Type B pancreatic cell (in vitro differentiated cells): ENCODE measurements at places on chromosomes 16 and 17.
A peak's percentile ranks its signal among the peaks of the same experiment; 100 is the strongest.

- H3K4me3 ChIP-seq = no peak overlapping the region
- no peak for DNase-seq
- no peaks in the 10 kb centered on the region for H3K36me3 ChIP-seq
- H3K27me3 ChIP-seq = no peaks in the 10 kb centered on the region
- H3K27ac ChIP-seq = no peak overlapping the region
- H3K4me1 ChIP-seq = no peaks in the 10 kb centered on the region
Observed at GRCh38 chr16:57725151-57725550, 10.4 kb upstream of the KATNB1 start.

DNA sequence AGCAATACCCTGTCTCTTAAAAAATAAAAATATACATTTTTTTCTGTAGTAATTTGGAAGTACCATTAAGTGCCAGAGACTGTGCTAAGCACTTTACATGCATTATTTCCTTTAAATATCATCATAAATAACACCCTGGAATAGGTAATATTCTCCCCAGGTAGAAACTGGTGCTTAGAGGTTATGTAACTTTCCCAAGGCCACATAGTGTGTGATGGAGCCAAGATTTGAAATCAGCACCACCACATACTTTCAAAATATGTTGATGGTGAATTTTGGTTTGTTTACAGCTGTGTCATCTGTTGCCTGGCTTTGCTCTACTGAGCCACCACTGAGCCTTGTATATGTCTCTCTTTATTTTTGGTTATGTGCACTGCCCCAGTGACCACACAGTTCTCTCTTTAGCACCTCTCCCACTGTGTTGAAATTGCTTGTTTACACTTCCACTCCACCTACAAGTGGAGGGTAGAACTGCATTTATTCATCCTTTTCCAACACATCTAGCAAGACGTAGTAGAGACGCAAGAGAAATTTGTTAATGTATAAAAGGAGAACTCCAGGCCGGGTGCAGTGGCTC, 19.0 kb upstream of the NBR1 start:
- peaks cover 16% of the 10 kb centered on the region for H3K36me3 ChIP-seq
- H3K27ac ChIP-seq = no peak overlapping the region
- no peaks in the 10 kb centered on the region for H3K27me3 ChIP-seq
- DNase-seq = peak; percentile 4
- no peaks in the 10 kb centered on the region for H3K4me1 ChIP-seq
- no peak overlapping the region for H3K4me3 ChIP-seq

DNA sequence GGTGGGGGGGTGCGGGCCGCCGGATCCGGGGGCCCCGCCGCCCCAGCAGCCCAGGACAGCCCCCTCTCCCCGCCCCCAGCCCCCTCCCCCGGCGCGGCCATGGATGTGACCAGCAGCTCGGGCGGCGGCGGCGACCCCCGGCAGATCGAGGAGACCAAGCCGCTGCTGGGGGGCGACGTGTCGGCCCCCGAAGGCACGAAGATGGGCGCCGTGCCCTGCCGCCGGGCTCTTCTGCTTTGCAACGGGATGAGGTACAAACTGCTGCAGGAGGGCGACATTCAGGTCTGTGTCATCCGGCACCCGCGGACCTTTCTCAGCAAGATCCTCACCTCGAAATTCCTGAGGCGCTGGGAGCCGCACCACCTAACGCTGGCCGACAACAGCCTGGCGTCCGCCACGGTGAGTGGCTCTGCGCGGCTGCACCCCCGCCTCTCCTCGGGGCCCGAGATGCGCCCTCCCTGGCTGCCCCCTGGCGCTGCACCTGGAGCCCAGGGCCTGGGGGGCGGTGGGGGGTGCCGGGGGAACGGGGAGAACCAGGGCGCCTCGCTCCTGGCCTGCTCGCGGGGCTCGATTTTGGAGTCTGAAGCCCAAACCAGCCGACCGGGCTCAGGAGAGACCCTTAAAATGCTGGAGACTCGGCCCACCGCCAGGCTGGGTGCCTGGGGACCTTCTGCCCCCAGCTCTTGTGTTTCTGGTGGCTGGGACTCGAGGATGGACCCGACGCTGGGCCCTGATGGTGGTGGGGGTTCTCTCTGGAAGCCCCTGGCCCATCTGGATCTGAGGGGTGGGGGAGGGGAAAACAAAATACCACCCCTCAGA, 744 bp downstream of the CMIP start:
- H3K27me3 ChIP-seq = peaks cover 9% of the 10 kb centered on the region
- peaks cover 46% of the 10 kb centered on the region for H3K4me1 ChIP-seq
- peaks cover 5% of the 10 kb centered on the region for H3K36me3 ChIP-seq

DNA sequence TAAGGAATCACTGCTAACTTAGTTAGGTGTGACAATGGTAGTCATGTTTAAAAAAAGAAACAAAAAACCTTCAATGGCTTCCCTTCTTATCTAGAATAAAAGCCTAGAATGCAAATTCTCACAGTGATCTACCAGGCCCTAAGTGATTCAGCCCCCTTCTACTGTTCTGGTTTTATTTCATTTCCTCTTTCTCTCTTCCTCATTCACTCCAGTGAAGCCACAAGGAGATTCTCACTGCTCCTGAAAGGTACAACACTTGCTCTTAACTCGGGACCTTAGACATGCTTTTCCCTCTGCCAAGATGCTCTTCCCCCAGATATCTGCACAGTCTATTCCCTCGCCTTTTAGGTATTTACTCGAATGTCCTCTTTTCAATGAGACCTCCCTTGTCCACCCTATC, 3.7 kb downstream of the PIGS start:
- H3K27ac ChIP-seq = peak overlapping the region; percentile 12
- H3K4me1 ChIP-seq = peaks cover 26% of the 10 kb centered on the region
- peaks cover 19% of the 10 kb centered on the region for H3K36me3 ChIP-seq
- DNase-seq = no peak
- peak overlapping the region; percentile 29 for H3K4me3 ChIP-seq
- H3K27me3 ChIP-seq = no peaks in the 10 kb centered on the region

- H3K27ac ChIP-seq = no peak overlapping the region
- peaks cover 26% of the 10 kb centered on the region for H3K4me1 ChIP-seq
- DNase-seq = no peak
- H3K36me3 ChIP-seq = peaks cover 2% of the 10 kb centered on the region
- peak overlapping the region; percentile 80 for H3K4me3 ChIP-seq
- H3K27me3 ChIP-seq = peaks cover 21% of the 10 kb centered on the region
Observed at GRCh38 chr17:40442392-40443195, 656 bp upstream of the IGFBP4 start.
